ENCODE measurements at places on chromosomes 1 and 21. TPM values are rescaled to one million over a fixed set of nuclear protein-coding genes. Genes with fewer than 3 reads are reported as not detected.

Gene KRTAP13-2
- total RNA-seq, result not detected

Gene FAM229A
- 2.3 TPM for total RNA-seq

Gene LIN28A
- not detected for total RNA-seq

Gene KCNT2
- 2.5 TPM for total RNA-seq

Gene CA6
- total RNA-seq, result not detected

Measured in smooth muscle cell of trachea (primary cell).